ENCODE measurements at places on chromosomes 1 and 21. TPM values are rescaled to one million over a fixed set of nuclear protein-coding genes. Genes with fewer than 3 reads are reported as not detected.
A peak's percentile ranks its signal among the peaks of the same experiment; 100 is the strongest.

GRCh38 chr1:101167891-101168290, 68.9 kb upstream of the S1PR1 start:
- no peaks in the 10 kb centered on the region for H3K4me1 ChIP-seq
- DNase-seq, result no peak
- no peak overlapping the region for H3K27ac ChIP-seq

DNA sequence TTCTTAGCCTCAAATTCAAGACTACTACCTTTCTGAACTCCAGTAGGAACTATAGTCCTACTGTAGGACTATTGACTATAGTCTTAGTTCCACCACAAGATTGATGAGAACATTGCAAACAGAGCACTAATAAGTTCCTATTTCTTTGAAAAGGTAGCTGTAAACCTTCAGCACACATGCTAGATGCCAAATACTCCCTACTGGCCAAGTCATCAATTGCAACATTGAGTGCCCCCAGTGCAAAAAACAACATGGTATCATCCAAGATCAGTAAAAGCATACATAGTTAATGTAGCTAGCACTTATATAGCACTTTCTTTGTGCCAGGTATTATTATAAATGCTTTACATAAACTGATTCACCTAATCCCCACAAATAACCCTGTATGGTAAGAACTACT, 99.8 kb downstream of the MRPL39 start:
- no peak overlapping the region for H3K27ac ChIP-seq
- no peaks in the 10 kb centered on the region for H3K36me3 ChIP-seq
- no peak overlapping the region for H3K4me3 ChIP-seq
- no peaks in the 10 kb centered on the region for H3K4me1 ChIP-seq
- H3K27me3 ChIP-seq, result no peaks in the 10 kb centered on the region

DNA sequence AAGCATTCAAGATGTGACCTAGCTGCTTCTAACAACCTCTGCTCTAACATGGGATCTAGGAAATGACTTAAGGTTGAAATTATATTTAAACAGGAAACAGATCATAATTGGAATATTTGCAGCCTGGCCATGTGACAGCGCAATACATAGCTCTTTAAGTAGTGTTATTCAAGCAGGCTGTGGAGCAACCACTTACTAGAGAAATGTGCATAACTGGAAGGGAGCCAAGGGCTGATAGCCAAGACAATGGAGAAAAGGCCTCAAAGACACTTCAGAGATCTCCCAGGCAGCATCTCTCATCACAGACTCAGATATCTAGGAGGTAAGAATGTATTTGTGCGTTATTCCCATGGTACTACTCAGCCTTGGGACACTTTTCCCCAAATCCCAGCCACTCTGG, 823.0 kb upstream of the PRMT6 start:
- DNase-seq, result no peak
- no peaks in the 10 kb centered on the region for H3K36me3 ChIP-seq
- H3K4me3 ChIP-seq, result no peak overlapping the region
- H3K27ac ChIP-seq, result no peak overlapping the region
- no peaks in the 10 kb centered on the region for H3K27me3 ChIP-seq

GRCh38 chr1:29243871-29244200, 7.5 kb downstream of the PTPRU start:
- no peak overlapping the region for H3K4me3 ChIP-seq
- H3K36me3 ChIP-seq, result no peaks in the 10 kb centered on the region
- no peak overlapping the region for H3K27ac ChIP-seq
- no peaks in the 10 kb centered on the region for H3K27me3 ChIP-seq
- no peaks in the 10 kb centered on the region for H3K4me1 ChIP-seq

- H3K27me3 ChIP-seq, result no peaks in the 10 kb centered on the region
- no peak overlapping the region for H3K4me3 ChIP-seq
- no peak for DNase-seq
- no peaks in the 10 kb centered on the region for H3K36me3 ChIP-seq
These were observed 11.4 kb downstream of the ZBTB48 start for GRCh38 chr1:6591222-6591621.

DNA sequence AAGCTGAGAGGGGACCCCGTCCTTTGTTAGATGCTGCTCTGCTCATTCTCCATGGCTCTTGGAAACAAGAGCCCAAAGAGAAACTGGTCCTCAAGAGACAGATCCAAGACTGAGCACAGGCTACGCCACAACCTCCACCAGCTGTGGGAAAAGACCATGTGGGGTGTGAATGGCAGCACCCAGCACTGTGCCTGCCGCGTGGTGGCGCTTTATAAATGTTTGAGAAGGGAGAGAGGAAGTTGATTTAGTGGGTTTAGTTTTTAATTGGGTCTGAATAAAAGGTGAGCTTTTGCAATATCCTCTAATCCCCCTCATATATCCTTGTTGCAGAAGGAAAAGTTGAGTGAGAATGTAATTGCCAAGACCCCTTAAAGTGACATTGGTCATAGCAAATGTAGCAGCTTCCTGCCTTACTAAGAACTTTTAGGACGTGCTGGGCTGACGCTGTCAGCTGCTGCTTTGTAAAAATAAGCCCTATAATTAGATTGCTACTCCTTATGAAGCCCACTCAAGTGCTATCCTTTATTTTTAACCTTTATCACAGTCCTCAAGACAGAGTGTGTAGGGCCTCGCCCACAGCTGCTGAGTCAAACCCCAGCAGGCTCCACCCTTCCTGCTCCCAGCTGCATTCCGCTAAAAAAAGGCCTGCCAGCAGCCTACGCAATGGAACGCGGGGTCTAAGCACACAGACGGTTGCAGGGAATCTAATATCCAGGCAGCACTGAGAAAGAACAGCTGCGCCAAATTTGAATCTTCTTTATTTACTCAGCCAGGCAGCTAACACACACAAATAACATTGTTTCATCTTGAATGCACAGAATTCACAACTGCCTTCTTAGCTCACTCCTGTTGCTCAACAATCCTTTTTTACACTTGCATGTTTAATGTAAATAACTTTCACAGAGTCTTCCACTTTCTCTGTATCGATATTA, 47.4 kb upstream of the PRDX6 start:
- peak; percentile 92 for DNase-seq
- H3K4me1 ChIP-seq, result peaks cover 17% of the 10 kb centered on the region
- H3K4me3 ChIP-seq, result peak overlapping the region; percentile 10
- H3K27me3 ChIP-seq, result no peaks in the 10 kb centered on the region
- peak overlapping the region; percentile 9 for H3K27ac ChIP-seq
- H3K36me3 ChIP-seq, result no peaks in the 10 kb centered on the region

PLA2G2F gene
- total RNA-seq, result not detected

KLF17 gene
- 5.2 TPM for total RNA-seq

AMY2A gene
- 0.99 TPM for total RNA-seq

DNA sequence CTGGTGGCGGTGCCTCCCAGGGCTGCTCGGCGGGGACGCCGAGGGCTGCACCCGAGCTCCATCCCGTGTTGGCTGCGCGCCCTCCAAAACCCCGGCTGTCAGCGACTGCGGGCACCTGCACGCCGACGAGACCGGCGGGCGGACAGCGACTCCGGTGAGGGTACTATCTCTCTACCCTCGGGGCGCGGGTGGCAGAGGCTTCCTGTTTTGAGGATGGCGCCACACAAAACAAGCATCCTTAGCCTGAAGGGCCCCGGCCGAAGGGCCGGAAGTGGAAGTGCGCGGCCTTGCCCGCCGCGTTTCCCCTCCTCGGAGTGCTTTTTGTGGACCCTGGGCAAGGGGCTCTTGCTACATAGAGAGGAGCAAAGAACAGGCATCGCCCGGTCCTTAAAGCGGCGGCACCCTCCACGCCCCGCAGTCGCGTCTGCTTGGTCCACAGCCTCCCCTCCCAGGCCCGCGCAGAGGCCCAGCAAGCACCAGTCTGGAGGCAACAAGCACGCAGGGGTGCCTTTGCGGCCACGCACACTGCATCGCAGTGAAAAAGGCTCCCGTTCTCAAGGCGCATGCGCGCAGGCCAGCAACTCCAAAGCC, 561 bp upstream of the COQ8A start:
- H3K36me3 ChIP-seq, result no peaks in the 10 kb centered on the region
- H3K27me3 ChIP-seq, result no peaks in the 10 kb centered on the region
- H3K27ac ChIP-seq, result peak overlapping the region; percentile 95
- peak overlapping the region; percentile 57 for H3K4me3 ChIP-seq
- peak; percentile 66 for DNase-seq

PHLDA3 gene
- 22.7 TPM for total RNA-seq

- no peak for DNase-seq
- no peak overlapping the region for H3K4me3 ChIP-seq
- no peaks in the 10 kb centered on the region for H3K36me3 ChIP-seq
- H3K27me3 ChIP-seq, result no peaks in the 10 kb centered on the region
These were observed 48.3 kb downstream of the FGGY start for GRCh38 chr1:59345221-59345620.

GRCh38 chr1:81449786-81450185, 350.9 kb upstream of the ADGRL2 start:
- DNase-seq, result no peak
- no peaks in the 10 kb centered on the region for H3K27me3 ChIP-seq
- H3K4me3 ChIP-seq, result no peak overlapping the region
- no peaks in the 10 kb centered on the region for H3K36me3 ChIP-seq
- no peaks in the 10 kb centered on the region for H3K4me1 ChIP-seq

DNA sequence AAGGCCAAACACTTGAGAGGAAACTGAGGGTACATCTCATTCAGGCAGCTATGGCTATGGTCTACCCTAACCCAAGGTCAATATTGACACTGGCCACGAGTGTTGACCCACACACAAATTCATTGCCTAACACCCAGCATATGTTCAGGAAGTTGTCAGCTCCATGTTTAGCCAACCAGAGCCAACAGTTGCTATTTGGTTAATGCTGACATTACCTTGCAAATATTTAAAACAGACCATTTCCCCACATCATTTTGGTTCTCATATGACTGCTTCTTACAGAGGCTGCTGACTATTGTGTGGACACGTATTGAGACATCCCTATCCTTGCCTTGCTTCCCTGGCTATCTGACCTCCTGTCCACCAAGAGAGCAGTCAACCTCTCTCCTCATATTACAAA, 97.3 kb downstream of the LMX1A start:
- H3K27ac ChIP-seq, result no peak overlapping the region
- H3K27me3 ChIP-seq, result no peaks in the 10 kb centered on the region
- no peaks in the 10 kb centered on the region for H3K36me3 ChIP-seq

- H3K36me3 ChIP-seq, result no peaks in the 10 kb centered on the region
- H3K4me3 ChIP-seq, result no peak overlapping the region
- H3K4me1 ChIP-seq, result peaks cover 55% of the 10 kb centered on the region
- H3K27me3 ChIP-seq, result no peaks in the 10 kb centered on the region
- peak; percentile 82 for DNase-seq
These were observed 58.8 kb downstream of the TOR1AIP2 start for GRCh38 chr1:179818743-179819173.

HSD11B1 gene
- 17.6 TPM for total RNA-seq

DNA sequence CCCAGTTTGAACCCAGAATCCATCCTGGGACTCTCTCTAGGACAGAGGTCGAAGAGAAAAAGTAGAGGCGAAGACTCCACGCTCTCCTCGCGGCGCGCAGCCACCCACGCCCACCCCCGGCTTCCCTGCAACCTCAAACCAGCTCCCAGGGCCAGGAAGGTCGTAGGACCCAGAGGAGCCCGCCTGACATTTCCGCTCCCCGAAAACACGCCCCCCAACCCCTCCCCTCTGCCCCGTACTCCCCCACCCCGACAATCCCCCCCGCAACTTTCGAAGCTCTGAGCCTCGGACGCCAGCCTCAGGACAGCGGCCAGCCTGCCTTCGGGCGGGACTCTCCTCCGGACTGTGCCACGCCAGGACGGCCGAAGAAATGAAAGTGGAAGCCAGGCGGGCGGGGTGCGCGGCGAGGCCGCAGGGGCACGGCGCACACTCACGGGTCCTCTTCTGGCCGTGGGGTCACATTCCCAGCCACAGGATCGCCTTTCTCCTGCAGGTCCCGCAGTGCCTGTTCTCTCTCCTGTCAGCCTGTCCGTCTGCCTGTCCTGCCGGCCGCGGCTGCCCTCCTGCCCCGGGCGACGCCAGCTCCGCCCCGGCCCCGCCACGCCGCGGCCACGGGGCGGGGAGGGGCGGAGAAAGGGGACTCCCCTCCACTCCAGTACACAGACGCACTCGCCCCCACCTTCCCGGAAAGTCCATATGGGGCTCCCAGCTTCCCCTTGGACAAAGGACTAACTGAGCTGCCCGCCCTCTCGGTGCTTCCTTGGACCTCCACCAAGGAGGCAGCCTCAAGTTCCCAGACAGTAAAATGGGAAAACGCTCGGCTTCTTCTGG, at the start of gene MOB3C:
TSS of gene MOB3C (minus strand) at position 535 of the 831 bp plus-strand sequence. CDS start 3,490 bp downstream, outside the sequence.
- H3K27ac ChIP-seq, result peak within 1 kb of the TSS; percentile 93
- H3K27me3 ChIP-seq, result no peaks in the 10 kb centered on the region
- H3K4me1 ChIP-seq, result peaks cover 28% of the 10 kb centered on the region
- DNase-seq, result peak; percentile 91
- H3K36me3 ChIP-seq, result no peaks in the 10 kb centered on the region

GRCh38 chr1:176766779-176767178, 303.8 kb downstream of the PAPPA2 start:
- no peak overlapping the region for H3K4me3 ChIP-seq
- H3K4me1 ChIP-seq, result no peaks in the 10 kb centered on the region
- DNase-seq, result no peak
- H3K36me3 ChIP-seq, result no peaks in the 10 kb centered on the region
- no peaks in the 10 kb centered on the region for H3K27me3 ChIP-seq

KCNJ15 gene
- 6.4 TPM for total RNA-seq

CTSK gene
- 15.4 TPM for total RNA-seq

PACC1 gene
- total RNA-seq, result 10.2 TPM

- no peak overlapping the region for H3K4me3 ChIP-seq
- no peaks in the 10 kb centered on the region for H3K4me1 ChIP-seq
- H3K27ac ChIP-seq, result no peak overlapping the region
These were observed 230.7 kb downstream of the DENND1B start for GRCh38 chr1:197544553-197544952.

PPP1R12B gene
- 61.2 TPM for total RNA-seq

- H3K4me3 ChIP-seq, result no peak overlapping the region
- no peaks in the 10 kb centered on the region for H3K36me3 ChIP-seq
- peak; percentile 19 for DNase-seq
- no peak overlapping the region for H3K27ac ChIP-seq
- no peaks in the 10 kb centered on the region for H3K4me1 ChIP-seq
These were observed 93.9 kb upstream of the BEND5 start for GRCh38 chr1:48870596-48870995.

DNA sequence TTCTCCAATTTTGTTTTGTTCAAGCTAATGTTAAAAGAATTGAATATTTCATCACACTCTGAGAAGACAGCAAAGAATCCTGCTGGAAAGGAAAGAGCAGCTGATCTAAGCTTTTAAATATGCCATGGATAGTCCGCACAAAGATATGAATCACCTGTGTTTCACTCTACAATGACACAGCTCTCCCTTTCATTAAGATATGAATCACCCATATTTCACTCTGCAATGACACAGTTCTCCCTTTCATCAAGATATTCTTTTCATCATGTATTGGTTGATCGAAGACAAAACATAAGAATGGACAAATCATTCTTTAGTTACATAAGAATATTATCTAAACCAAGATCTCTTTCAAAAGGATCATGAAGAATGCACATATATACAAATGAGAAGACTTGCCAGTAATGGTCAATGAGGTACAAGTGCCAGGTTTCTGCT, 367.3 kb downstream of the SMYD3 start:
- H3K27ac ChIP-seq, result no peak overlapping the region
- no peak for DNase-seq
- H3K36me3 ChIP-seq, result no peaks in the 10 kb centered on the region
- no peak overlapping the region for H3K4me3 ChIP-seq
- no peaks in the 10 kb centered on the region for H3K27me3 ChIP-seq

GRCh38 chr1:229440851-229441537, 7.1 kb upstream of the ACTA1 start:
- H3K27ac ChIP-seq, result no peak overlapping the region
- no peaks in the 10 kb centered on the region for H3K27me3 ChIP-seq
- no peak overlapping the region for H3K4me3 ChIP-seq
